ENCODE measurements at places on chromosomes 5 and 9.

DNA sequence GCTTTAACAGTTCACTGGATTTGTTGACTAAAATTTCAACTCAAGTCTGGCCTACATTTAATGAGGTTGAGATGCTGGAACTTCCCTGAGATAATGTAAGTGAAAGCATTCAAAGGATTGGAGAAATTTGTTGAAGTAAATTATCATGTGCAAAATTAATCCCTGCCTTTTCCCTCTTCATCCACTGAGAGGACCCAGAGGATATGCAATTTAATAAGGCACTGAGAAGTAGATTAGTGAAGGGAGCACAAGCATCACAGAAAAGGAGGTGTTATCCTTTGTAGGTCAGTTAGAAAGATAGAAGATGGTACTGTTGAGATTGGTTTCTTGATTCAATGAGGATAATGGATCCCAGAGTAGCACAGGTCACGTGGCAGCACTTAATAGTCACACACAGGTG, 42.6 kb upstream of the ANKRD31 start:
- no peak for DNase-seq

DNA sequence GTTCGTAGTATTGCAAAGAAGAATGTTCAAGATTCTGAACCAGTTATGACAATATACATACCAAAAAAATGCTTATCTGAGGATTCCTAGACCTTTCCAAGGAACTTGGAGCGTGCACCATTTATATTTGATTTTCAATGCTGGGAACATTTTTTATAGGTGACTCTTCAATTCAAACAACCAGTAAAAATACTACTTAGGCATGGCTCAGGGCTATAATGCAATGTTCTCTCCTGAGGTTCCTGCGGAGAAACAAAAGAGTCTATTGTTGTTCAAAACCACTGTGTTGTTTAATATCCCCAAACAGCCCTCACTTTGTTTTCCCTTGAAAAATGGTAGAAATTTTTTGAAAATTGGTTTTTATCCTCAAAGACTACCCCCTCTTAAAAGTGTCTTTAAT, 335.7 kb upstream of the IZUMO3 start:
- no peak for DNase-seq

GRCh38 chr5:4275232-4275631, 679.6 kb downstream of the IRX1 start:
- no peak for DNase-seq

DNA sequence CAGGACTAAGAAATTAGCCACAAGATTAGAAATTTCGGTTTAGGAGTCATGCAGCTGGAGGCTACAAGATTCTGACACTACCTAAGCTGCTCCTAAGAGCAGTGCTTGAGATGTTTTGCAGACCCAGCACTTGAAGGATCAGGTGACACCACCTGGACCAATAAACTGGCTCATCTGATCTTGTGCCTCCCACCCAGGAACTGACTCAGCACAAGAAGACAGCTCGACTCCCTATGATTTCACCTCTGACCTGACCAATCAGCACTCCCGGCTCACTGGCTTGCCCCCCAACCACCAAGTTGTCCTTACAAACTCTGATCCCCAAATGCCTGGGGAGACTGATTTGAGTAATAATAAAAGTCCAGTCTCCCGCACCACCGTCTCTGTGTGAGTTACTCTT, 170.4 kb downstream of the TTC39B start:
- DNase-seq: no peak

DNA sequence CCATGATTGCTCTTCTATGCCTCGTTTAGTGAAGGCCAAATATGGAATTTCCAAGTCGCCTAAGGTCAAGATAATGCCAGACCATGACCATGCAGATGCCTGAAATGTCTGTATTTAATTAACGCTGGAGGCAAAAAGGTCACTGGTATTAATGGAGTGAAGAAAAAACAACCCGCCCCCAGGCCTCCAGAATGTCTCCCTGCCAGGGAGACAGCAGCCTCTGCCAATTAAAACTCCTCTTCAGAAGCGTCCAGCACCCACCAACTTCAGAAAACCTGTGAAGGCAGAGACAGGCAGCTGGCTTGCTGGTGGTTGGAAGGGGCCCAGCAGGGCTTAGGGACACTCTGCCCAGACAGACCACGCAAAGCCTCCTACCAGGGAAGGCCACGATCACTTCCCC, 94.4 kb downstream of the VAV2 start:
- no peak for DNase-seq

DNA sequence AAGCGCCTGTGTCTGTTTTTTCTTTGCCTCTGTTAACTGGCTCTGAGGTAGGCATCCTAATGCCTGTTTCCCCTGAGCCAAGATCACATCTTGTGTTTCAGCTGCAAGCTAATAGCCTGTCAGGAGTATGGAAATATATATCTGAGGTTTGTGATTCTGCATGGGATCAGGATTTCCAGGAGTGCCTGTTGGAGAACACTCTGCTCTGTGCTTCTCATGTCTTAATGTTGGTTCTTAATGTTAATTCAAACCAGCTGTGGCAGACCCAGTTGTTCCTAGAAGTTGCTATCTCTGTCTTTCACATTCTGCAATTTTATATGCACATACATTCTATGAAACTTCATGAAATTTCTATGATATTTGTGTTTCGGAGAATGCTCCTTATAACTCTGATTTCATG, 72.1 kb downstream of the PGM5 start:
- no peak for DNase-seq
